ENCODE measurements at places on chromosomes 12 and 14.

GRCh38 chr12:49470986-49471385 lies 67.8 kb upstream of the KCNH3 start:
- DNase-seq: no peak

DNA sequence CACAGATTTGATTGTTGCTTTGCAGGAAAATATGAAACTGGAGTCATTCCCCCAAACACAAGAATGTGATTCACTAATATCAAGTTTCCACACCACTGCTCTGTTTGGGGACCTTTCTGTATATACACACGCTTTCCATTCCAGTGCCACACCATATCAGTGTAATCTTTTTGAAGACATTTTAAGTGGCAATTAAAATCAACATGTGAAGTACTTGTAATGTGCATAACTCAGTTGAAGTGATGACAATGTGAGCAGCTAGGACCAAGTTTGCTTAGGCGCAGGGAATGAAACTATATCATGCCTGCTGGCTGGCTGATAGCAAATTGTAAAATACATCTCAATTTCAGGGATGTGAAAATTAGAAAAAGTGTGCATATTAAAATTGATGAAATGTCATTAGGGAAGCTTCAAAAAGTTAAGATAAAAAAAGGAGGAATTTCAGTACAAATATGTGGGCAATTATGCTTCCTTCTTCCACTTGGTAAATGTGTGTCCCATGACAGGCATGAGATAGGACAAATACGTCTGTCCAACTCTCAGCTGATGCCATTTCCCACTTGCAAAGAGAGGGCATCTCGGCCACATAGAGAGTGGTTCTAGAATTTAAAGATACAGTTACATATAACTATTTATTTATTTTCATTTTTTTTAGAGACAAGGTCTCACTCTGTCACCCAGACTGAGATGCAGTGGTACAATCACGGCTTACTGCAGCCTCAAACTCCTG lies 43.7 kb downstream of the HSPB8 start:
- DNase-seq: no peak

GRCh38 chr12:62537551-62537950 lies 70.9 kb downstream of the MON2 start:
- DNase-seq: no peak

- DNase-seq: no peak
Observed at GRCh38 chr14:23566778-23567185, 809 bp downstream of the AP1G2 start.

DNA sequence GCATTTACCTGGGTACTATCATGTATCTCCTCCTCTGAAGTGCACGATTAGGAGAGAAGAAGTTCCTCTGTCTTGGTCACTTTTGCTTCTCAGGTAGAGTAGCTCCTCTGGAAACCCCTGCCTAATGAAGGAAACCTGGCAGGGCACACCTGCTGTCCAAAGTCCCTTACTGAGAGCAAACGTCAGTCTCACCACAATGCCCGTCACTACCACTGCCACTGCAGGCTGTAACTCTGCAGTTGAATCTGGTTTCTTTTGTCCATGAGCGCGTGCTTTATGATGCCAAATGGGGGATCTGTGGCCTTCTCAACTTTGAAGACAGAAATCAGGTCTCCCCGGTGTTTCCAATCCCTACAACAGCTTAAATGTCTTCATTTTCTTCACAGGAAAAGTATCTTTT lies 1068.6 kb downstream of the BCL11B start:
- DNase-seq: no peak

- DNase-seq: no peak
Observed at GRCh38 chr14:103328941-103329340, 5.1 kb upstream of the EIF5 start.

DNA sequence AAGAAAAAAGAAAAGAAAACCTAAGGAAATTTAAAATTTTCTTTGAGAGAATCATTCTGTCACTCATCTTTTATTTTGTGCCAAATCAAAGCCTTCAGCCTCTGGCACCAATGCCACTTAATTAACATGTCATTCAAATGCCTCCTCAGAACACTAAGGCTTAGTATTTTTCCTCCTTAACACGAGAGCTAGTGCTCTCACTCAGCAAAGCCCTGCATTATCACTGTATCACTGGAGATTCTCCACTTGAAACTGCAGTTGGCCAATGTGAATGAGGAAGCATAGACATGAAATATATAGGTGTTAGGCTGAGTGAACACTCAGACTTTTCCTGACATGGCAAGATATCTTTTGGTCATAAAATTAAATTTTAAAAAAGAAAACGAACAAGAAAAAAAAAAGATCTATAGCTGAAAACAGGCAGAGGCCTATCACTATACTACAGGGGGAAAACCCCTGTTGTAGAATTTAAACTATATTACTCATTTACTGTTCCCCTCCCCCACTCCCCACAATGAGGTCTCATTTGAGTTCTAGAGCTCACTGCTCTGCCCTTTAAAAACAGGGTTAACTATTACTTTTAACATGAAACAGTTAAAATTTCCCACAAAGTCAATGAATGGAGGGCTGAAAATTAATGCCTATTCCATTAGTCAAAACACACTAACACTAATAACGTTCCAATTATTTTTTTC lies 5.1 kb downstream of the MBIP start:
- no peak for DNase-seq

DNA sequence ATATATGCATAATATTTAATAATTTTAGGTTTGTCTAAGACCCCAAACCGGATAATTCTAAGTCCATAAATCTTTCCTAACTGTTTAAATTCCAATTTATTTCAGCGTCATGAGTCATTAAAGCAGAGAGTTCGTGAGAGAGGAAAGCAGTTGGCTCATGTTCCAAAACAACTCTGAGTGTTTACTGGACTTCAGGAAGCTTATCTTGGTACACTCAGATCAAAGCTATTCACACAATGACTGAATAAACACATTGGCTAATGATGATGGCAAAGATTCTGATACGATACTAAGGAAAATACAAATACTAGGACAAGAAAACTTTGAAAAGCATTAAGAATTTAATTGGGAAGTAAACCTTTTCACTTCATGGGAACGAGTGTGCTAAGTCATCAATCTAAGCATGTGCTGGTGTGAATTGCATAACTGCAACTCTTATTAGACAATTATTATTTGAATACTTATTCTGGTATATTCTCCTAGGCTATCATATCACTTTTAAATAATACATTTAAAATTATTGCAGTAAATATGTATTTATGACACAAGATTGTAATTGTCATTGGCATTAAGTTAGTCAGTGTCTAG lies 34.8 kb upstream of the CLEC14A start:
- no peak for DNase-seq

DNA sequence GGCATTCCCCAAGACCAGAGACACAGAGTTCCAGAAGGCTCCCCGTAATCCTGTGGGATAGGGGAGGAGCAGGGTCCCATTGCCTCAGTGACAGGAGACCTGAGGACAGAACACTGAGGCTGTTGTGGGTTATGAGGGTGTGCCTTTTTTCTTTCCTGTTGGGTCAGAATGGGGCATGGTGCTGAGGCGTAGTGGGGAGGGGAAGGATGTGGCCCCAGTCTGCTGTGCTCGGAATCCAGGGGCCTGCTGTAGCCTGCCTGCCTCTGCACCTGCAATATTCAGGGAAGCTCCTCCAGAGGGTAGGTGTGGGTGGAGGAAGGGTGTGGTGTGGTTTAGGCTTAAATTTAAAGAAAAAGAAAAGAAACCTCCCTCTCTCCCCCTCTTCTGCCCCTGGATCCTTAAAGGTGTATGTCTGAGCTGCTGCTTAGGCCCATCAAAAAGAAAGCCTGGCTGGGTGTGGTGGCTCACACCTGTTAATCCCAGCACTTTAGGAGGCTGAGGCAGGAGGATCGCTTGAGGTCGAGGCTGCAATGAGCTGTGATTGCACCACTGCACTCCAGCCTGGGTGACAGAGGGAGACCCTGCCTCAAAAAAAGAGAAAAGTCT lies 18.7 kb downstream of the PLEKHG3 start:
- no peak for DNase-seq

DNA sequence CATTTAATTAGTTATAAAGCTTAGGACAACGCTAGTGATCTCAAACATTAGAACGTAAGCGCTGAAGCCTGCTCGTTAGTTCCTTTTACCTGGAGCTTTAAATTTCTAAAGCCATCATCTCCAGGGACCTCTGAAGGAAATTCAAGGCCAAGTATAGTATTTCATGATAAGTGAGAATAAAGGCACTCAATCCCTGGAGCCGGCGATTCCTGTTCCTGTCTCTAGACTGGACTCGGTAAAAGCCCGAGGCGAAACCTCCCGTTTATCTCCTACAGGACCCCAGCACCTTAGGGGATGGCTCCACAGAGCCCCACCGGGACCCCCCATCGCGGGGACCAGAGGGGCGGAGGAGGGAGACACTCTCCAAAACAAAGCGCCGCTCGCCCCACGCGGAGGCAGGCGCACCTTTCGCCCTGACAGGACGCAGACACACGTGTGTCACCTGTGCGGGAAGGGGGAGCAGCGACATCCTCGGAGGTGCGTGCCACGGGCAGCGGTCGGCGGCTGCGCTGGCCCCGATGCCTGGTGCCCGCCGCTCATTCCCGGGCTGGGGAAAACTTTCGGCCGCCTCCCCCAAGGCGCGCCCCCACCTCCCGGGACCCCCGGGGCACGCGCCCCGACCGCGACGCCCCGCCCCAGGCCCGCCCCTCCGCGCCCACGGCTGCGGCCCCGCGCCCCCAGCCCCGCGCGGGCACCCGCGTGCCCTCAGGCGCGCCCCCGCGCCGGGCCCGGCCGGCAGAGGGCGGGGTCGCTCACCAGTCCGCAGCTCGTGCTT lies 678 bp downstream of the RPS6KA5 start:
- peak; percentile 42 for DNase-seq

- DNase-seq: no peak
Observed at GRCh38 chr14:94303111-94303510, 10.0 kb upstream of the SERPINA10 start.

- peak; percentile 72 for DNase-seq
Observed at GRCh38 chr14:43949400-43949799, 557.7 kb downstream of the FSCB start.

DNA sequence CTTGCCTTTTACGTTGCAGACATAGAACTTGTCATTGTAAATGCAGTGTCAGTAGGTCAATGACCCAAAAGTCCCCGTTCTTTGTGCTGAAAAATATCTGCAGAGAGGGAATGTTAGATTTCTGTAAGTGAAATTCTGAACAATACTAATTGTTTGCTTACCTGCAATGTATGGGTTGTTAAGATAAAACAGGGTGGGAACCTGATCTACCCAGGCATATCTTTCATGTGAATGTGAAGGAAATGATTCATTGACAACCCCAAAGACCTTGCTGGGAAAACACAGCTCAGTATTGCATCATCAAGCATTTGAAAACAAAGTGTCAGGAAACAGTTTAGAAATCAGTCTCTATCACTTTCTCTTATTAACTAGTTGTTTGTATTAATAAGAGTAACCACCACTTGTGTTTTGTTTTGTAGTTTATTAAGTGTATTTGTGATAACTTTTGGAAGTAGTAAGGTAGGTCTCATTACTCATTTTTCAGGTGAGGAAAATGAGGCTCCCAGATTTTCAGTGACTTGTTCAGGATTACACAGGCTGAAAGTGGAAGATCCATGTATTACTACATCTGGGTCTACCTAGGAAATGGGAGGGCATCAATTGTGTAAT lies 57.9 kb upstream of the SLC38A2 start:
- DNase-seq: no peak

DNA sequence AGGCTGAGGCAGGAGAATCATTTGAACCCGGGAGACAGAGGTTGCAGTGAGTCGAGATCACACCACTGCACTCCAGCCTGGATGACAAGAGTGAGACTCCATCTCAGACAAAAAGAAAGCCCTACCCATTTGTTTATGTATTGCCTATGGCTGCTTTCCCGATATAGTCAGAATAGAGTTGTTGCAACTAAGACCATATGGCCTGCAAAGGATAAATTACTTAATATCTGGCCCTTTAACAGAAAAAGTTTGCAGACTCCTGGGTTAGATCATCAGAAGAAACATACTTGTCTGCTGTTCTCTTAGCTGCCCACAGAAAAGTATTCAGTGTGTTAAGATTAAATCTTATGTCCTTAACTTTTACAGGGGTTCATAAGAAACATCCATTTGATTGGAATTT lies 122.4 kb upstream of the VASH1 start:
- DNase-seq: no peak

Measured in HAP-1 (cell line).